Natural killer cell treated with Interleukin-12 subunit alpha and Interleukin-12 subunit beta and Interleukin-15 and Interleukin-18, amount 100 ng/mL, for 72 hours (primary cell): ENCODE measurements at places on chromosomes 12 and 14. TPM values are rescaled to one million over a fixed set of nuclear protein-coding genes. Genes with fewer than 3 reads are reported as not detected.

DNA sequence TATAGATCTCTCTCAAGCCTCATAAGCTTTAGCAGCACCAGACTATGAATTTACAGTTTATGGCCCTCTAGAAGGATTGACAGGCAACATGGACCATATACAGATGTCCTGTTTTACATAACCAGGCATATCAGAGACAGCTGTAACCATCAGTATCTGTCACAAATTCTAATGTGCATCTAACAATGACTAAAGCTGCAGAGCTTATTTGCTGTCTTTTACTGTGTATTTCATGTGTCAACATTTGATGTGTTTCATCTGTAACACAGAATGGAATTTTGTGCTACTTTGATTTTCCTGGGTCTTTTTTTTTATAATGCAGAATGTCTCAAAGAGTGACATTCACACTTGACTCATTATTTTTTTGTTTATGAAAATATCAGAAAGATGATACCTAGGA is 348.3 kb downstream of the SLC16A7 start:
- no peak for DNase-seq

DNA sequence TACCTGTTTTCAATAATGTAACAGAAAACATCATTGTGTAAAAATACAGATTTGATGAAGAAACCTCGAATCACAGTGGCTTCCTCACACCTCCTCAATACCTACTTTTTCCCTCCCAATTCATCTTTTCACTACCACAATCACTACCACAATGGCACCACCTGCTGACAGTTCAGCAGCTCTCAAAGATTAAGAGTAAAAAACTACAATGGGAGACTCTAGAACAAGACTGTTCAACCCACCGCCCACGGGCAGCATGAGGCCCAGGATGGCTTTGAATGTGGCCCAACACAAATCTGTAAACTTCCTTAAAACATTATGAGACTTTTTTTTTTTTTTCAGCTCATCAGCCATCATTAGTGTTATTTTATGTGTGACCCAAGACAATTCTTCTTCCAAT is 15.2 kb downstream of the MED6 start:
- no peak for DNase-seq

DNA sequence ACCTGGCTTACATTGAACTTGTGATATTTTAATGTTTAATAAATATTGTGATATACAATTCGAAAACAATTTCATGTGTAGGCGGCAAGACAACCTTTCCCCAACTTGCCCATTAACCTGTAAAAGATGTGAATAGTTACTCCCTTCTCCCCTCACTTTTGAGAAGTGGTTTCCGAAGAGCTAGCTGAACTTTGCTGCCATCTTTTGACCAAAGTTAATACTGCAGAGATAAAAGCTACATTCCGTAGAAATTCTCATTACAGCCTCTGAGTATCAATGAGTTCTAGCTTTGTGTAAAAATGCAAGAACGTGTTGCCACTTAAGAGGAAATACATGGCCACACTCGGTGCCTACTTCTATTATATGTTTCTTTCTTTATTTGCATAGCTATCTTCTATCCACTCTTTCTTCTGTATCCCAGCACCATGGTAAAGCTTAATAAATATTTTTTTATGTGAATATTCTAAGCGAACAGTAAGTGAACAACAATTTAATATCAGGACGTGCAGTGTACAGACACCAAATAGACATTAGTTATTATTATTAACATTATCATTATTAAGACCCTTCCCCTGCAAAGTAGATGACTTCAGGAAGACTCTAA is 105.1 kb upstream of the TMEM260 start:
- DNase-seq, result no peak

DNA sequence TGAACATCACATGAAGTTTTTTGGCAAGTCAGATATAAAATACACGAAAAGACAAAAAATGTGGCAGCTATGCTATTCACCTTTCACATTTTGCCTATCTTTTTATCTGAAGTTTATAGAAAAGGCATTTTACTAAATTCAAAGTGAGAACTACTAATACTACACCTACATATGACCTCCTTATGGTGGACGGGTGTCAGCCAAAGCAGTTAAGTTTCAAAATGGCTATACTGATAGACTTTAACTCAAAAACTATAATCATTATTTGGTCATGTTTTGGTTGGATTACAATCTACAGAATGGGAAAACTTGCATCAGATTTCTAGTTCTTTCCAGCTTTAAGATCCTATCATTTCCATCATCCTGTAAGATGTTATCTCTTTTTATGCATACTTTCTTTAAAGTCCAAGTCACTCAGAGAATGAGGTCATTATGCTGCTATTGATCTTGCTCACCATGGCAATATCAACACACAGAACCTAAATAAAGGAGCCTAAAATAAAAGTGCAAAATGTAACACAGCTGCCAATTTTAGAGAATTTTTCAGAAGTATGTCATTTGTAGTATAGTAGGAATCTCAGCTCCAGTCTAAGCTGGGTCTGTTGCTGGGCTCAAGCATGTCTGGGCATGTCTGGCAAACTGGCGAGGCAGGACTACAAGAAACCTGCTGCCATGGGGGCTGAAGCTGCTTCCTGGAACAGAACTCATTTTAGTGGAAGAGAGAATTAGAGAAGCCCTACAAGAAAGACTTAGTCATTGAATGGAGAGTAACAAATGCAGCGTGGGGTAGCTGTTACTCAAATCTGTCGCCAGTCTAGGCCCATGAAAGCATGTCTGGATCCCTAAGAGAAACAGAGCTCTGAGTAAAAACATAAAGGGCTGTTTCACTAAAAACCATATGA is 7.6 kb upstream of the AEBP2 start:
- peak; percentile 65 for DNase-seq

DNA sequence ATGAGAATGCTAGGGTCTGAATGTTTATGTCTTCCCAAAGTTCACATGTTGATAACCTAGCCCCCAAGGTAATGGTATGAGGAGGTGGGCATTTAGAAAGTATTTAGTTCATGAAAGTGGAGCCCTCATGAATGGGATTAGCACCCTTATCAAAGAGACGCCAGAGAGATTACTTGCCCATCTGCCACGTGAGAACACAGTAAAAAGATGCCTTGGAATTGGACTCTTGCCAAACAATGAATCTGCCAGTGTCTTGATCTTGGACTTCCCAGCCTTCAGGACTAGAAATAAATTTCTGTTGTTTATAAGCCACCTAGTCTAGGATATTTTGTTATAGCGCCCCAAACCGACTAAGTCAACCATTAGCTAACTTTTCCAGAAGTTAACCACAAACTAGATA is 92.0 kb upstream of the SLC38A4 start:
- DNase-seq, result no peak

DNA sequence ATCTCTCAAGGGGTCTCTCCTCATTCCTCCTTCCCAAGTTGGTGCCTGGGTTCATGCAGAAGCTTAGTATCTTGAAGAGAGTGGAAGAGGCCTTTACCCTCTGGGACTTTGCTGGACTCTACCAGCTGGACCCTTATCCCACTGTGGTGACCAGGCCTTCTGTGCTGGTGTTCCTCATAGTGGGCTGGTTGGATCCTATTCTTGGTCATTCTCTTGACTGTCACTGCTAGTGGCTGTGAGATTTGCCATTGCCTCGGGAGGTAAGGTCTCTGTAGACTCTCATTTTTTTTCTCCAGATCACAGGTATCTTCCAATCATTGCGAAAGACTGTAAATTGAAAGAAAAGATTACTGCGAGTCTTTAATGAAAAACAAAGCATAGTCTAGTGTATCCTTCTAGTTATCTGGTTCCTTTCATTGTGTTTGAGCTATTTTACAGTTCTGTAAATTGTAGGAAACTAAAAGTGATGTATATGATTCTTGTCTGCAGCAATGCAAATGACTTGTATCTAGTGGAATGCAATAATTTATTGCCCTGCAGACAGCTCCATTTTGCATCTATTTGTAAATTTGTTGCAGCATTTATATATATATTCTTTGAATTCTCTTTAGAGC is 217.9 kb downstream of the AEBP2 start:
- DNase-seq, result no peak

- no peak for DNase-seq
These were observed 21.3 kb upstream of the SRRM4 start for GRCh38 chr12:118959985-118960560.

DNA sequence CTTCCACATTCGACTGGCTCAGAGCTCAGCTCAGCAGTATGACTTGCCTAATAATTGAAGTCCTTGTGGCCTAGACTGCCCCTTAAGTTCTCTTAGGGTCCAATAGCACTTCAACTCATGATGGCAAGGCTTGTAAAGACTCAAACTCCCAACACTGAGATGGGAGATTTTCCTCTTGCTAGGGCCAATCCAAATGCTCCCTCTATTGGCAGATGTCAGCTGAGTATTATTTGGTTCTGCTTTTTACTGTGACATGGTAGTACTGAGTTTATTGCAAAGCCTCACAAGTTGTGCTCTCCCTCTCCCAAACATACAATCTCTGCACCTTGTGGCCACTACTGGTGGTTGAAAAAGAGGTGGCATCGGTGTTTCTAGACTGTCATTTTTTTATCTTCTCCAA is 164.2 kb downstream of the ALG10 start:
- DNase-seq, result no peak

DNA sequence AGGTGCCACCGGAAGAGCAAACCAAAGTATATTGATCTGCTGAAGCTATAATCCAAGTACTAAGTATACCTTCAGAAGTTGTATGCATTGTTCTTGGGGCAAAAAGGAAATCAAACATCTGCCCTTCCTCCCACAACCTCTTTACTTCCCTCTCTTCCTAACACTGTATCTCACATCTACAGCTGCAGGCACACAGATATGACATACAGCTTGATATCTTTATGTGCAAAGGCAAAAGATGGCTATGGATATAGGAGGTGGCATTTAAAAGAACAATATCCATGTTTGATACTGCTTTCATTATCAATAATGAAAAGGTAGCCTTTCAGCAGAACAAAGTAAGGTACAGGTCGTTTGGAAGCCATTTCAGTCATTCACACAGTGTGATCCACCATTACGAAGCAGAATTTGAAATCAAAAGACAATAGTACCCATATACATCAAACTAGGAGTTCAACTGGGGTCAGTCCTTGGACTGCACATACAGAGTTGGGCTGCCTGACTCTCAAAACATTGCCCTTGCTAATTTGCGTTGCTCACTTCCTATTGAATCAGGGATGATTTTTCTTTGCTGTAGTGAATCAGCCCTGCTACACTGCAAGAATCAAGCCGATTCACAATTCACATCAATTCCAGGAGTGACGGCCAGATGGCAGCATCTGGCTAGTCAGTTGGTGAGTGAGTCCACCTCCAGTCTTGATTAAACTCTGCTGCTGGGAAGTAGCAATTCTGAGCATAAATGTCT is 8.9 kb downstream of the ANG start:
- peak; percentile 71 for DNase-seq

- DNase-seq, result no peak
These were observed 598.8 kb downstream of the SLC16A7 start for GRCh38 chr12:60194678-60195077.

GRCh38 chr12:124294780-124295341 is at the start of gene RFLNA:
Gene RFLNA, plus strand, starts transcription at chr12:124295093. Its CDS starts 337 bp downstream, at chr12:124295430.
- peak; percentile 26 for DNase-seq

DNA sequence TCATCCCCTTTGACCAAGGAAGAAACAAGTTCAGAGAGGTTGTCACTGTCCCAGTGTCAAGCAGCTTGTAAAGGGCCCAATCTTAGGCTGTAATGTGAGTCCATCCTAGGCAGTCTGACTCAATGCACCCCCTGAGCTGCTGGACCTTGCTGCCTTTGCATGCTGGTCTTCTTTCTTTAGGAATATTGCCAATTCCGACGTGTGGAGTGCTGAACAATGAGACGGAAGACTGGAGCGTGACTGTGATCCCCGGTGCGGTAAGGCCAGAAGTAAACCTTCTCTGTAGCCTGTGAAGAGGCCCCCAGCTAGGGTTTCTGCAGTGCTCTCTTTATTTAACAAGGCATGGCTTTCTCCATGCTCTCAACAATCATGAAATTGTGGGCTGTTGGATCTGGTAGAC is 963 bp downstream of the TCTN2 start:
- no peak for DNase-seq

GRCh38 chr14:88933191-88933590 is 108.7 kb downstream of the TTC8 start:
- no peak for DNase-seq

- DNase-seq, result no peak
These were observed 19.8 kb downstream of the VASH1 start for GRCh38 chr14:76780875-76781647.

- DNase-seq, result no peak
These were observed 7.3 kb upstream of the EMP1 start for GRCh38 chr12:13189264-13189663.

GRCh38 chr14:80958939-80959338 is 3.5 kb downstream of the TSHR start:
- no peak for DNase-seq

GRCh38 chr14:98160901-98161300 is 1111.1 kb downstream of the BCL11B start:
- DNase-seq, result no peak

- no peak for DNase-seq
These were observed 557.3 kb upstream of the MIS18BP1 start for GRCh38 chr14:45810152-45810872.

SMCO2 gene
- total RNA-seq, result 1.1 TPM

RHEBL1 gene
- 21.9 TPM for total RNA-seq

ANKRD33 gene
- not detected for total RNA-seq

TMEM119 gene
- total RNA-seq, result not detected

KRT77 gene
- total RNA-seq, result not detected

OTOGL gene
- total RNA-seq, result not detected

CYP46A1 gene
- total RNA-seq, result not detected

GARIN6 gene
- not detected for total RNA-seq

GLT8D2 gene
- total RNA-seq, result 0.33 TPM

NAA30 gene
- 23.9 TPM for total RNA-seq

OVCH1 gene
- total RNA-seq, result not detected

BDKRB1 gene
- not detected for total RNA-seq

TMEM121 gene
- total RNA-seq, result 1.8 TPM

MFAP5 gene
- total RNA-seq, result not detected

INHBC gene
- total RNA-seq, result not detected

PLEK2 gene
- not detected for total RNA-seq

PLEKHG3 gene
- 17.1 TPM for total RNA-seq

NAV3 gene
- not detected for total RNA-seq
